ENCODE measurements at places on chromosomes 16 and 17.
A peak's percentile ranks its signal among the peaks of the same experiment; 100 is the strongest.

GRCh38 chr16:27444015-27444414, 42.0 kb downstream of the IL21R start:
- no peak for DNase-seq

DNA sequence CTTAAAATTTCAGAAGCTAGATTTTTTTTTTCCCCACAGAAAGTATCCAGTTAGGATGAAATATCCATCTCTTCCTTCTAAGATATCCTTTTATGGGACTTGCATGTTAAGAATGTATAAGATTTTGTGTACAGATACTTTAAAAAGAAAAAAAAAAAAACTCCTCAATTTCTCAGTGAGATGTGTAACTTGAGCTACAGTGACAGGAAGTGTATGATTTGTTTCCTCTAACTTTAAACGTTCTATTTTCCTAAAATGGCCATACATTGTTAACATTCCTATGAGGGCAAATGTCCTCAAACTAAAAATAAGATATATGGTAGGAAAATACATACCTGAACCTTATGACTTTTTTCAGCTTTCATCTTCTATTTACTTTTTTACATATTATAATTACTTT, 8.9 kb downstream of the FBXO47 start:
- DNase-seq = no peak

- no peak for DNase-seq
These were observed 150.3 kb downstream of the IRX3 start for GRCh38 chr16:54136276-54136625.

GRCh38 chr16:2874912-2875362, 8.1 kb upstream of the FLYWCH2 start:
- peak; percentile 49 for DNase-seq

- no peak for DNase-seq
These were observed 18.5 kb upstream of the N4BP1 start for GRCh38 chr16:48628359-48628985.

DNA sequence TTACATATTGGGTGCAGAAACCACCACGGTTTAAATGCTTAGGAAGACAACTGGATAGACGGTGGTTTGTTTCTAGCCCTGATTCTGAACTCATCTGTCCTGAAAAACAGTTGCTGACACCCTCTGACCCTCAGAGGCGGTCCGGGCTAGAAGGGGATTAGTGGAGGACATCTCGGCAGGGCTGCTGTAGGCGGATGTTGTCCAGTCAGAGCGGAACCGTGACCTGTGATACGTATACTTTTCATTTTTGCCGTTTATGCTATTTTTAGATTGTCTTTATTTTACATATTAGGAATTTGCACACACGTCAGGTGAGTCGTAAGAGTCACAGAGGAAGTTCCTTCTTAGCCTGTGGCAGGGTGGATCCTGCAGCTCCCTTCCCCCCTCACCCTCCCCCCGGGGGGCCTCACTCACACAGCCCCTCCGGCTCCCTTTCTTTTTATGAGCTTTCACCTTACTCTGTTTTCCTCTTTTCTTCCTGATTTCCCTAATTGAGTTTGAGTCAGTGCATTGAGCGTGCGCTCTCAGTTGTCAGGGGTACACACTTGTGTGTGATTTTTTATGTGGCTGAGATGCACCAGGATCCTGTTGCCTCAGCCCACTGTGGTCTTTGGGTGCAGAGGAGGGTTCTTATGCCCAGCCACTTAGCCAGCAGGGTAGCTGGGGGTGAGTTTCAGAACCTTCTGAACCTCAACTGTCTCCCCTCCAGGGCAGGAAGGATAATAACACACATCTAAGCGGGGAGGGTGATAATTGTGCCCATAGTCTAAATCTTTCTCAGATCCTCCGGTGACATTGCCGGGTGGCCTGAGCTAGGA, 211.1 kb upstream of the CHMP6 start:
- no peak for DNase-seq

GRCh38 chr16:67184995-67185650, 1.4 kb upstream of the MATCAP1 start:
- DNase-seq = peak; percentile 51

DNA sequence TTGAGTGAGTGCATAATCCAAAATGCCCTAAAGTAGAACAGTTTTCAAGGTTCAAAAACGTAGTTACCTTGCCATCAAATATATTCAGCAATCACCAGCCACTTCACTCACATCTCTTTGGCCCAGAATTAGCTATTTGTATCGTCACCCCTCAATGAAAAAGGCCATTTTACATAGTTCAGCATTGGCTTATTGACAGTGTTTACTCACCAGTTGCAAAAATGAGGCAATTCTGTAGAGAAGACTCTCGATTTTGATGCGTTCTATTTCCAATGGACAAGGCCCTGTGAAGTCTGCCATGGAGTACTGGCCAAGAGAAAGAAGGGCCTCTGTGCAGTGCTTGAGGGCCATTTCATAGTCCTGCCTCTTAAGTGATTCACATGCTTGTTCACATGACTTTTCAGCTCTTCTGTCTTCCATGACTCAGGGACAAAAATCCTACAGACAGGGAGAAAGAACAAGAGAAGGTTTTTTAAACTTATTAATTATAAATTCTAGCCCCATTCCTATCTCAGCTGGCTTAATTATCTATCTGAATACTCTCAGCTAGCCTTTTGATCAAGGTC, 26.5 kb downstream of the HELZ start:
- DNase-seq = no peak

DNA sequence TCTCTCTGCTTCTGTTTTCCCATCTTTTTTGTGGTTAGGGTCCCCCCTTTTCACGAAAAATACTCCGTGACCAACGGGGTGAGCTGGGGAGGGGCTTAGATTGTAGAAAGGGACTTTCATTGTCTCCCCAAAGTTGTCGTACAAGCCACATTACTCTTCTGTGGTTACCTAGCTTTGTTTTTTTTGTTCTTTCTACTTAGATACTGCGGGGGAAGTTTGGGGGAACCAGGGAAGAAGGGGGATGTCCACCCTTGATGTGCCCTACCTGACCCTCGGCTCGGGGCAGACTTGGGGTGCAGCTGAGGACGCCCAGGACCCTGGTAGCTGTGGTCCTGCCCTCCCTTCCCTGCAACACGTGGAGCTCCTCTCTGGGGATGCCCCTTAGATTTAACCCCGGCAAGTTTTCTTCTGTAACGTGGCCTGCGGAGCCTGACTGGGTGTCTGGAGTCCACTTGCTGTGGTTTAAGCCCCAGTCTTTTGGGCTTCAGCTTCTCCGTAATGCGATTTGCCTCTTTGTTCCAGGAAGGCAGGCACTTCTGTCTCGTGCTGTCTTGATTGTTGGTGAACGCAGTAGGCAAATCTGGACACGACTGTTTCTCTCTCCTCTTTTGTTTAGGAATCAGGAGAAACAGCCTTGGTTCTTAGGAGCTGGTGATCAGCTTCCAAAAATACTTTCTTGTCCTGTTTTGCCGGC, 892 bp downstream of the ABCC1 start:
- DNase-seq = no peak

DNA sequence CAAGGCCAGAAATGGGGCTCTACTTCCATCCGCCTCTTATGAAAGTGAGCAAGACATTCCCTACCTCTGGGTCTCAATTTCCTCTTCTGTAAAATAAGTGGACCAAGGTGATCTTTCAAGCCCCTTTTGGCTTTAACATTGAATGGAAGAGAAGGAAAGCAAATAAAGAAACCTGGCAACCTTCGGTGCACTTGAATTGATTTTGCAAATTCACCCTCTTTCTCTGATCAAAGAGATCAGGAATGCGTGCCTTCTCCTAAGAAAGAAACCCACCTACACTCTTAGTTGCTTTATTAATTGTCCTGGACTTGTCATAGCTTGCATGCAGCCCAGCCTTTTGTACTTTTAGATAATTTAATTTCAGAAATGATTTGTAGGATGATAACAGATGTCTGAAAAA, 3.0 kb downstream of the MSI2 start:
- no peak for DNase-seq

- DNase-seq = no peak
These were observed 21.2 kb downstream of the DHODH start for GRCh38 chr16:72029567-72030271.

DNA sequence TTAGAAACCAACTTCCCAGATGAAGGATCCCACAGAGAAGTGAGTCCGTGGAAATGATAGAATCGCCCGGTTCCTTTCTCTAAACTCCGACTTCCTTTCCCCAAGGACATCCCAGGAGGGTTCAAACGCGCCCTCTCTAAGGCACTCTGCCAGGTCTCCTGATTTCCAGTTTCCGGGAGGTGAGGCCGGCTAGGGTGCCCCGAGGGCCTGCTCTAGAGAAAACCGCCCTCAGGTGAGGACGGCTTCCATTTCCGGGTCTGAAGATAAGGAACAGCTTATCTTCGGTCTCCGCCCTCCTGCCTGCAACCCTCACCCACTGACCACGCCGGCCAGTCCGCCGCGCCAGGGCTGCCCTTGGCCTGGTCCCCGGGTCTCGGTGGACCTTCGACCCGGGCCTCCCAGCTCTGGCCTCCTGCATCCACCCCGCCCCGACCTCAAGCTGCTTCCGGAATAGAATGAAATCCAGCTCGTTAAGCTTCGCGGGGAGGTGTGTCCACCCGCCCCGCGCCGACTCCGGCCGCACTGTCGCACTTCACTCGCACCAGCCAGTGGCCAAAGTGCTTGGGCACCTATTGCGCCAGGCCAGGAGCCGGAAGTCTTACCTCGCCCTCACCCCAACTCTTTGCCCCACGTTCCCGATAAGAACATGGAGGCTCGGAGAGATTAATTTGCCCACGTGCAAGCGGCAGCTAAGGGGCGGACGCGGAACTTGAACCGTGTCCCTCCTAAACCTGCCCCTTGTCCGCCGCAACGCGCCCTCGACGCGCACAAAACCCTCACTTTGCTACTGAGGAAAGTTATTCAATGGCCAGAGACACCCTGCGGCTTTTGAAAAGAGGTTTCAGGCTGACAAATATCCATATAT, 836 bp upstream of the MMP15 start:
- DNase-seq = peak; percentile 24

DNA sequence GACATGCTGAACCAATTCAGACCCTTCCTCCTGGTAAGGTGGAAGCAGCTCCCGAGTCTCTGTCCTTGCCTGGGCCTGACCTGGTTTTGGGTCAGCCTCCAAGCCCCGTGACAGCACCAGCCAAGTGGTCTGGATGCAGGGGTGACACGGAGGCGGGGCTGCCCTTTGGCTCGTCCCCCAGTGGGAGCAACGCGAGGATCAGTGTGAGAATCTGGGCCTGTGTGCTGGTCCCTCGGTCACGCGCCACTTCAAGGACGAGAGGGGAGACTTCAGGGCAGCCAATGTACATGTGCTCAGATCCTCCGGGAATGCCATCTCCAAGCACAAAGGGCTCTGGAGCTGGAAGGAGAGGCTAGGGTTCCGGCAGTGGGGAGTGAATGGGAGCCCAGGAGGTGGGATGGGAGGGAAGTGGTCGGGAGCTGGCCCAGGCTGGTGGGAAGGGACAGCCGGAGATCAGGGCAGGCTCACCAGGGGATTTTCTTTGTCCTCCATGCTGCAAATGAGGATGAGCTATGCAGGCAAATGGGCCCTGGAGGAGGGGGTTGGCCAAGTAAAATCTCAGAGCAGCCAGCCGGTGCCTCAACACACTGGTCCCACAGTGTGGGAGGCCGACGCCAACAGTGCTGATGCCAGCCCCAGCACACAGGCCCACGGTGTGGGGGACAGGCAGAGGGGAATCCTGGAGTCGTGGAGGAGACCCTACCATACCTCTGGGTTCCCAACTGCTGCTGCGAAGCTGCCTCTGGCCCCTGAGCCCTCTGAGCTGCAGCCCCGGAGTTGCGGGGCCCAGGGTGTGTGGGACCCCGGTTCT, 4.2 kb upstream of the NDRG4 start:
- DNase-seq = no peak

DNA sequence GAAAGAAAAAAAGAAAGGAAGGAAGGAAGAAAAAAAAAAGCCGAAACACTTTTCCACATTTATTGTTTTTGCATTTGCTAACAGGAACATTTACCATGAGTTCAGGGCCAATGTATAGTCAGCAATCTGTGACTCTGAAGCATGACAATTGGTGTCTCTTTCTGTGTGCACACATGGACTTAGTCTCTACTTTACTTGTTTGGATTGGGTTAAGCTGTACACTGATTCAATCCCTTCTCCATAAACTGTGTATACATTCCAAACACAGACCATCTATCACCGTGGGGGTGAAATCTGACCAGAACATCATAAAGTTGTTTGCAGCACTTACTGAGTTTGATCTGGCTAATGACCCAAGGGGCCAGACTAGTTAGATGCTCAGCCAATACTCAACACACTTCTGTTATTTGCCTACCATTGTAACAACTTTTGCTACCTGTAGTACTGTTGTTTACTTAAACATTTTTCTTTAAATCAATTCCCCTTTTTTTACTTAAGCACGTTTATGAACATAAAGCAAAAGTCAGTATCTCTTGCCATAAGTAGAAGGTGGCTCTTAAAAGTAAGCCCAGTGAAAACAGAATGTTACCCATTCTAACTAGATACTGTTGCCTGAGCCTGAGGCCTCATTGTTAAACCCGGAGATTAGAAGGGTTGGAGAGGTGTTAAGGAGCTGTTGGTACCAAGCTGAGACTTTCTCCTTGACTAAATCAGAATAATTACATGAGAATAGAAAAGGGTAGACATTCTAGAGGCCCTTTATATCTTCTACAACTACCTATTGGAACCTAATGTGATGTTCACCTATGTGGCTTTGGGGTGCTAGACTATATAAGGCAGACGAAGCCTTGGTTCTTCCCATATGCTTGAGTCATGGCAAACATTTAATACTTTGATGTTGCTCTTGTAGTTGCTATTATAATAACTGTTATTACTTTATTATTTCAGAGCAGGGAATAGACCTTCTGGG, 41.8 kb downstream of the SCNN1B start:
- DNase-seq = no peak

GRCh38 chr17:57104461-57105175, 19.6 kb downstream of the AKAP1 start:
- DNase-seq = no peak

DNA sequence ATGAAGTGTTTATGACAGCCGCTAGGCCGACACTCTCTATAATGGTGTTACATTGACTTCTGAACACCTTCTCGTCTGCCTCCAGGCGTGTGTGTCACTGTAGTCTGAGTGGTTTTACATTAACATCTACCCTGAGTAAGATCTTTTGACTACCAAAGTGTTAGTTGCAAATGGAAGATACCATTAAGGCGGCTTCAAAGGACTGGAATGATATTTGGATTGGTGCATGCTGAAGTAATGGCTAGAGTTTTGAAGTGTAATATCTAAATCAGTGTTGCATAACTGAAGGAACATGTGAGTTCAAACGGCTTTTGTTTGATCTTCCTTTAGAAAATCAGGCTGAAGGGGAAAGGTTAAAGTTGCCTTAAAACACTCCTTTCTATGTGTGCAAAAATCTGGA, 52.2 kb downstream of the BCAS3 start:
- no peak for DNase-seq

DNA sequence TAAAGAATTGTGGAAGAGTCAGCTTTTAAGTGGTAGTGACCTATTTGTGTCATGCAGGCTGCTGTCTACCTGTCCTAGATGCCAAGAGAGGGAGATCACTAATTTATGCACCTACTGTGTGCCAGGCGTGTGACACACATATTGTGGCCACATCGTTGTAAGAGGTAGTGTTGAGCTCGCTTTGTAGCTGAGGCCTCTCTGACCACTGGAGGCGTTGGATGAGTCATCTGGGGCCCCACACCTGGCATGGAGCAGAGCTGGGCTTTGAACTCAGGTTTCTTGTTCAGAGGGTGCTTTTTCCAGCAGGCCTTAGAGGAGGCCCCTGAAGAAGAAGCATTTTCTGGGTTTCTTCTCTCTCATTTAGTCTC, 52.3 kb upstream of the LGALS9 start:
- DNase-seq = no peak

Data from NCI-H2029 (cell line).